ENCODE measurements at places on chromosomes 5 and 9.

- no peak for DNase-seq
Observed at GRCh38 chr5:147617191-147617606, 107.3 kb upstream of the DPYSL3 start.

DNA sequence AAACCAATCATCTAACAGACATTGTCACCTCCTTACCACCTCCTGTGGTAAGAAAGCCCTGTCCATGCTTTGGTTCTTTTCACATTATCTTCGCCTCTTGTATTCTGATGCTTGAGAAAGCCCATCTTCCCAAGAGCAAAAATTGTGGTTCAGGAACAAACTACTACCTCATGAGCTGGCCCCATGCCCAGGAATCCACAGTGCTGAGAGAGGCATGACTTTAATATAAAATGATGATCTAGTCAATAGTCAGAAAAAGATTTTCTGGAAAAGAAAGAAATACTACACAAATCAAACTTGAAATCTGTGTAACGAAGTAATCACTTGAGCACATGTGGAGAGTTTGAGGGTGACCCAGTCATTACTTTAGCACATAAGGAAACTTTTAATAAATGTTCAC is 94.7 kb downstream of the FGF10 start:
- no peak for DNase-seq

DNA sequence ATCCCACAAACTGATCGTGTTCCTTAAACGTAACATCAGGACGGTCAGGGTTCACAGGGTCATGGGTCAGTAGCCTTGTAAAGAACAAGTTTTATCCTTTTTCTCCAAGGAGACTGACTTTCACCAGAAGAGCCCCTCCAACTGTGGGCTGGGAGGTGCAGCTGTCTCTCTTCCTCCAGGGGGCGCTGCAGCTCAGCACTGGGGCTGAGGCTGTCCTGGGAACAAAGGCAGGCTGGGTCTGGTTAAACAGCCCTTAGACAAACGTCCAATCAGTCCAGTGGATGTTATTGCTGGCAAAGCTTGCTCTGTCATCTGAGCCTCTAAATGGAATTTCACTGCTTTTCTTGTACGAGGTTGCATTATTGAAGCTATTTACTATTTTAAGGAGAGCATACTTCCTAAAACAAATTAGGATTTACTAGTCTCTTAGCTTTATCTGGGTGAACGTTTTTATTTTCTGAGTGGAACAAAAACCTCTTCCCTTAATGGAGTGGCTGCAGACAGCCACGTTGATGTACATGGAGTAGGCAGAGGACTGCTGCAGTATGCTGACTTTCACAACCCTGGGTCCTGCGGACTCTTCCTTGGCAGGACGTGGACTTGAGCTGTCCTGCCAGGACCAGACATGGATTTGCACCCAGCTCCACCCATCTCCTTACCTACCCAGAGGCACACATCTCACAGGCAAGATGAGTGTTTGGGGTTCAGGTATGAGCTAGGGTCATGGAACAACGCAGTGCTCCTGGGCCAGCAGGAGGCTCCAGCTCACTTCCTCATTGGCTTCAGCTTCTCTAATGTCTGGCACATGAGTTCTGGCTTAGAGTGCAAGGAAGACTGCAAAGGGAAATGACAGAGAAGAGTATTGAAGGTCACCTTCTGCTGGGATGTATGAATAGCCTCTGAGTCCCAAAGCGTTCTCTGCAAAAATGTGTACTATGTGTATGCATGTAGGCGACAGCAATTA is 7.8 kb downstream of the EXOSC2 start:
- DNase-seq, result peak; percentile 87

- DNase-seq, result peak; percentile 67
Observed at GRCh38 chr9:93082841-93083411, 13.1 kb upstream of the CARD19 start.

DNA sequence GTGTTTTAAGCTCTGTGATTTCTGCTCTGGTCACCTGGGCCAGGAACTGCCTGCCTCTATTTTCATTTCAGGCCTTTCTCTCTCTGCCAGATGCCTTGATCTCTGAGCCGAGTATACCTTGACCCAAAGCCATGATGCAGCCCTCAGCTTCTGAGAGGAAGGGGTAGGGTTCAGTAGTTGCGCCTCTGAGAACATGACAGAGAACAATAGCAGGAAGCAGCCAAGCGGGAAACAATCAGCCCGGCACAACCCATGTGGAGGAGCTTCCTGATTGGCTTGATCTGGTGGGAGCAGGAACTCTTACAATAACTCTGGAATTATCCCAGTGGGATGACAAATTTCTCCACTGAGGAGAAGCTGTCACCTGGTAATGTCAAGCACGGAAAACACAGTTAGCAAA is 127.4 kb downstream of the PALM2AKAP2 start:
- DNase-seq, result peak; percentile 11

DNA sequence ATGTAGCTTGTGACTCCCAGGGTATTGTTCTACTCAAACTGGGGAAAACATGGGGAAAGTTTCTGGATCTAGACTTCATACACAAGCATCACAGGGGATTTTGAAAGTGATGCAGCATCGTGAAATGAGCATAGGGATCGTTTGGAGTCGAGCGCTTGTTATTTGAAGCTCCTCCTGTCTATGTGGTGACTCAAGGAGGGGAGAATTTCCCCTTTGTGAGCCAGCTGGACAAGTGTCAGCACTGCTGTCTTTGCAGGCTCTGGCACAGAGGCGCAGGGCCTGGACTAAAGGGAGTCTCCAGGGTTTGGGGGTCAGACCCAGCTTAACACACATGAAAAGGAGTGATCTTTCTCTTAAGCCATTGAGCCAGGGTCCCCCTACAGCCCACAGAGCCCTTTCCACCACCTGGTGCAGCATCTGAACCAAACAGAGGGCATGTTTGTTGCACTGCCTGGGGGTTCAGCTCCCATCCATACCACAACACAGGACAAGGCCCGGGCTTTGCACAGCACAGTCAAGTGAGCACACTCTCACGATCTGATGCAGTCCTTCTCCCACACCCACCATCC is 51.0 kb downstream of the IRF1 start:
- DNase-seq, result peak; percentile 58

Measured in activated CD8-positive, alpha-beta memory T cell treated with anti-CD3 and anti-CD28 coated beads for 24 hours (primary cell).